ENCODE measurements at places on chromosomes 5 and 9.
A peak's percentile ranks its signal among the peaks of the same experiment; 100 is the strongest.

GRCh38 chr9:94498801-94499453 lies 56.0 kb upstream of the PCAT7 start:
- DNase-seq = no peak

- DNase-seq = no peak
Measured at GRCh38 chr5:175677571-175677970, 19.7 kb downstream of the HRH2 start.

- DNase-seq = no peak
Measured at GRCh38 chr5:56085193-56085592, 90.4 kb upstream of the IL6ST start.

GRCh38 chr9:125505988-125506438 lies 201.0 kb downstream of the MAPKAP1 start:
- DNase-seq = peak; percentile 15

DNA sequence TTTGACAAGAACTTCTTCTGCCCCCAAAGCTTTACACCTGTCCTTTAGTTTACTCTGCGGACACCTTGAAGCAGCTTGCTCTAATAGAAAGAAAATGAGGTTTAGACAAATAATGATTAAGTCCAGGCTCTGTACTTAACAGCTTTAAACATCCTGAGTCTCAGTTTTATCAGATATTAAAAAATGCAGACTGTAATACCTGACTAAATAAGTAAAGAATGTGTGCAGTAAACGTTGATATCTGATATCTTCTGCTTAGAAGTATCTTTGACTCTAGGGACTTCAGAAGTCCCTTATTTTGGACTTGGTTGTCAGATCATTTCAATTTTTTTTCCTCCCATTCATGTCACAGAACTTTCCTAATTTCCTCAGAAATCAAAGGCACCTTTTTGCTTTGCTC lies 1060.4 kb downstream of the CDH12 start:
- DNase-seq = no peak

DNA sequence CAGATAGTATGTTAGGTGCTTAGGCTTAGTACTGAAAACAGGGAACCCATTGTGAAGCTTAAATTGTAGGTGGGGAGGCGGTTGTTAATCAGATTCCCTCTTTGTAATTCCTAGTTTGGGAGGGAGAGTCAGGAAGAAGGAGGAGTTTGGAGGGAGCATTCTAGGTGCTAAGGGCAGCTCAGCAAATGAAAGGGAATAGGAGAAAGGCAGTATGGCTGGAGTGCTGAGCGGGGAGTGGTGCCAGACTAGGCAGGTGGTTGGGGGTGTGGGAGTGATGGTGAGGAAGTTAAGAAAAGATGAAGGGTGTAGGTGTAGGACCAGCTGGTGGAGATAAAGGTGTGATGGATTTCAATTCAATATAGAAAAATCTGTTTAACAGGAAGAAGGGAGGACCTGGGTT lies 11.1 kb upstream of the GARNL3 start:
- no peak for DNase-seq

- no peak for DNase-seq
Measured at GRCh38 chr9:134475011-134475790, 148.9 kb downstream of the RXRA start.

DNA sequence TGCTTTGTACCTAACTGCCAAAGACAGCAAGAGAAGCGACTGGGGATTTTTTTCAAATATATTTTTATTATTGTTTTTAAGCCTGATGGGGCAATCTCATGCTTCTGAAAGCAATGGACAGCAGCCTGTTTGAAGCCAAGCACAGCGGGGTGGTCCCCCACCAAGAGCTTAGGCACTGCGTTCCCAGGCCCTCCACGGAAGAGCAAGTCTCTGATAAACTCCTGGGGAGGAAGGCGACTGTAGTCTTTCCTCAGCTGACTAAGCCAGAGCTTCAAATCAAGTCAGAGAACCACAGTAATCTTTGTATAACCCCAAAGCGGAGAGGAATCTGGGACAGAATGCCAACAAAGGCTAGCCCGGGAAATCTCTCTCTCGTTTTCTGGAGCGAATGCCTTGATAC lies 54.4 kb downstream of the ARSB start:
- no peak for DNase-seq

GRCh38 chr9:86324901-86325300 lies 29.3 kb downstream of the TUT7 start:
- DNase-seq = no peak

DNA sequence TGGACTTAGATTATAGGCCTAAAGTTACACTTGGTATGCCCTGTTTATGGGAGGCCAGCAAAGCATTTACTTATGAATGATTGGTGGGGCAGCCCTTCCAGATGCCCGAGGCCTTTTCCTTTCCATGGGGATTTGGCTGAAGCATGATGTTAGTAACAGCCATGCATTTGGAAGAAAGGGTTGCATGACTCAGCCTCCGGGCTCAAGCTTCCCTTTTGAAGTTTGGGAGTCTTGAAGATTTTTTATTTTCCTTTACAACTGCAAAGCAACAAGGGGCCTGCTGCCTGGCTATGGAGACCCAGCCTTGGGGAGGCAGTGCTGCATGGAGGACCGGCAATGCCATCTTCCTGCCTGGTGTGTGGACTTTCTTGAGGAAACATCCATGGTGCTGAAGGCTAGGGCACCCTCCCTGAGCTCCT lies 244.7 kb downstream of the ICE1 start:
- no peak for DNase-seq

DNA sequence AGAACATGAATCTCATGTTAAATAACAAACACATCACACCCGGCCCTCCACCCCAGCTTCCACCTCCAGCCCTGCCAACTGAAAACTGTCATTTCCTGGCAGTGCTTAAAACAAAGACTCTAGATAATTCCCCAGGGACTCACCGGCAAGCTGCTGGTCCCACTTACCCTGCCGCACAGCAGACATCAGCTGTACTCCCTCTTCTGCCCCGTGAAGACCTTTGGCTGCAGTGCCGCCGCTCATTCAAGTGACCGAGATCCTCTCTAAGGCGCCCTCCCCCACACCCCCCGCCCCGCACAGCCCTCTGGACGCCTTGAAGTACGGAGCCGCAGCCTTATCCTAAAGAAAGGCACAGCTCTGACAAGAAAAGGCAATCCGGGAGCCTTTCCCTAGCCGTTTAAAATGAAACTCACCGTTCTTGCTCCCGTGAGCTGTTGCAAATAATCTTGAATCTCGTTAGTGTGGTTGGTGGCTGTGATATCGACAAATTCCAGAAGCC lies 434 bp downstream of the GLRX start:
- peak; percentile 51 for DNase-seq

- no peak for DNase-seq
Measured at GRCh38 chr9:120324996-120325642, 254.8 kb downstream of the CDK5RAP2 start.

DNA sequence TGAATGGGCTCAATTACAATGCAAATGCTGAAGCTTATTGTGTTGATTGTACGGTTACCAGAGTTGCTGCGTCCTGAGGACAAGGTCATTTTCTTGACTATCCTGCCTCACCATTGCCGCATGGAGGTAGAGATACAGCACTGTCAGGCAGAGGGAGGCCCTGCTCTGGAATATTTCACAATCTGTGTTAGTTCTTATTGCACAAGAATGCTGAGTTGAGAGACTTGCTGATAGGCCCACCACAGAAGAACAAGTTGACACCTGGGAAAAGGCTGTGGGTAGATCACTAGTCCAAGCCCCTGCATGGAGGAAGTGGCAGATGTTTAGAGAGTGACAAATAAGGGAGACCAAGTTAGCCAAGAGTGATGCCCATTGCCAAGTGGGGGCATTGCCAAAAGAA lies 344.5 kb upstream of the ITGA1 start:
- no peak for DNase-seq

DNA sequence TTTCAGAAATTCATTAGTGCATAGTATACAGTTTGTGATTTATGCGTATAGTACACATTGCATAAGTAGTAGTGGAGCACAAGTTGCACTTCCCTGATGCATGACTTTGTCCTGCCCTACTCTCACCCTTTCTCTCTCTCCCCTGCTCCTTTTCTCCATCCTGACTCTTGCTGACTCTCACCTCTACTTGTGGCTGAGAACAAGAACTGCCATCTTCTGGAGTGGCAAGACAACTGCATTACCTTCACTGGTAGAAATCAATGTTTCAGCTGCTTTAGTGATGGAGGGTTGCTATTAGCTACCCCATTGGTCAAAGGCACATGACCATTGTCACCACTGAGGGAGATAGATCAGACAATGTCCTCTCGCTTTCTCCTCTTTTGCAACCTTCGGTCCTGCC lies 26.9 kb downstream of the SPEF2 start:
- no peak for DNase-seq

GRCh38 chr5:9716838-9717281 lies 86.7 kb upstream of the TAS2R1 start:
- peak; percentile 11 for DNase-seq

GRCh38 chr5:135891791-135892190 lies 3.9 kb downstream of the IL9 start:
- DNase-seq = no peak

DNA sequence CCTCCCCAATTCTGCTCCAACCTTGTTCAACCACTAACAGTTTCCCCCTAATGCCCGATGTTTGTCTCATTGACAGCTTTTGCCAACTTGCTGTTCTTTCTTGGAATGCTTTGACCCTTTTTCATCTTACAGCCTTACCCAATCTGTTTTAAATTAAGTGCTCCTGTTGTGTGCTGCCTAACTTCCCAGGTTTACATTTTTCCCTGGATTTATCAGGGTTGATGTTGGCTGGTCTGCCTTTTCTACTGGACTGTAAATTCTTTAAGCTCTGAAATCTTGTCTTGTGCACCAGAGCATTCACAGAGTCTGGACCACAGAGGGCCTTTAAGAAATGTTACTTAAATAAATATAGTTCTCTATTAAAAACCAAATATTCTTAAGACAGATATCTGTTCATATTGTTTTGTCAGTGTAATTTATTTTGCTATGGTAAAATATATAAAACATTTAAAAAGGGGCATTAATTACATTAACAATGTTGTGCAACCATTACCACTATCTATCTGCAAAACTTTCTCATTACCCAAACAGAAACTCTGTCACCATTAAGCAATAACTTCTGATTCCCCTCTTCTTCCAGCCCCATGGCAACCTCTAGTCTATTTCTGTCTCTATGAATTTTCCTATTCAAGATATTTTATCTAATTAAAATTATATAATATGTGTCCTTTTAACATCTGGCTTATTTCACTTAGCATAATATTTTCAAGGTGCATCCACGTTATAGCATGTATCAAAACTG lies 73.0 kb downstream of the OSTF1 start:
- DNase-seq = no peak

- peak; percentile 82 for DNase-seq
Measured at GRCh38 chr9:35553670-35554543, 51.2 kb upstream of the TESK1 start.

GRCh38 chr5:125813221-125813974 lies 609.8 kb upstream of the GRAMD2B start:
- DNase-seq = peak; percentile 55

DNA sequence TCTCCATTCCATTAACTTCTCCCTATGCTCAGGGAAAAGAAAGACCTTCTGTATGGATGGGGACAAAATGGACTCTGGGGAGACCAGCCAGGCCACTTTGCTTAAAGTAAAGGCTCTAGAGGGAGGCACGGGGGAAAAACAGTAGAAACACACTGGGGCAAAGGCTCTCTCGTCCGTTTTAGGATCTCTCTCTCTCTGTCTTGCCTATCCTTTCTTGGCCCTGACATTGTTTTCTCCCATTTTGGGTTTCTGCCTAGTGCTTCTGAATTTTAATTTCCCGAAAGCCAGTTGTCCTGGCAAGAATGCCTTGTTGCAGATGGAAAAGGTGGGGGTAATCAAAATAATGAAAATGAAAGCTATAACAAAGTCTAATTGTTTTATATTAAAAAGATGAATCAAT lies 28.2 kb downstream of the NMUR2 start:
- DNase-seq = peak; percentile 45

DNA sequence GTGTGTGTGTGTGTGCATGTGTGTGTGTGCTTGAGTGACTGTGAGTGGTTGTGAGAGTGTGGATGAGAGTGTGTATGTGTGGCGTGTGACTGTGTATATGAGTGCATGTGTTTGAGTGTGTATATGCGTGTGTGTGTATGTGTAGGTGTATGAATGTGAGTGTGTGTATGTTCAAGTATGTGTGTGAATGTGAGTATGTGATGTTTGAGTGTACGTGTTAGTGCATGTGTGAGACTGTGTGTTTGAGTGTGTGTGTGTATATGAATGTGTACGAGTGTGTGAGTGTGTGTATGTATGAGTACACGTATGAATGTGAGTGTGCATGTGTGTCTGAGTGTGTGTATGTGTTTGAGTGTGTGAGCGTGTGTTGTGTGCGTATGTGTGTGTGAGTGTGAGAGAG lies 47.8 kb downstream of the KCNIP1 start:
- DNase-seq = no peak

DNA sequence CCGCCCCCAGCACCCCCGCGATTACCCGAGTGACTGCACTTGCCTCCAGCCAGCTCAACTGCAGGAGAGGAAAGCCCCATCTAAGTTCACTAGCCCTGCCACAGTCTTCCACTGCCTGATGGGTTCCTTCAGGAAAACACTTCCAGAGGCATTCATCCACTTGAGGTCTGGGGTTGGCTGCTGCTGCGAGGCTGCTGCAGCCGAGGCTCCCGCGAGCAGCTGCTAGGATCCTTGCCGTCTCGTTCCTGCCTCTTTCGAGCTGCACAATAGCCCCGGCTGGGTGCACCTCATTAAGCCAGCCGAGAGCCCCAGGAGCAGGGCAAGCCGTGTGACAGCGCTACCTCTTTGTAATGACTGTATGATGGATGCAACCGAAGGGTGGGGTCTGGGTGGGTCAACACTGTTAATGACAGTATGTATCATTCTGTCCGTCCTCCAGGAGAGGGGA lies 24.2 kb upstream of the ELAVL2 start:
- DNase-seq = no peak

DNA sequence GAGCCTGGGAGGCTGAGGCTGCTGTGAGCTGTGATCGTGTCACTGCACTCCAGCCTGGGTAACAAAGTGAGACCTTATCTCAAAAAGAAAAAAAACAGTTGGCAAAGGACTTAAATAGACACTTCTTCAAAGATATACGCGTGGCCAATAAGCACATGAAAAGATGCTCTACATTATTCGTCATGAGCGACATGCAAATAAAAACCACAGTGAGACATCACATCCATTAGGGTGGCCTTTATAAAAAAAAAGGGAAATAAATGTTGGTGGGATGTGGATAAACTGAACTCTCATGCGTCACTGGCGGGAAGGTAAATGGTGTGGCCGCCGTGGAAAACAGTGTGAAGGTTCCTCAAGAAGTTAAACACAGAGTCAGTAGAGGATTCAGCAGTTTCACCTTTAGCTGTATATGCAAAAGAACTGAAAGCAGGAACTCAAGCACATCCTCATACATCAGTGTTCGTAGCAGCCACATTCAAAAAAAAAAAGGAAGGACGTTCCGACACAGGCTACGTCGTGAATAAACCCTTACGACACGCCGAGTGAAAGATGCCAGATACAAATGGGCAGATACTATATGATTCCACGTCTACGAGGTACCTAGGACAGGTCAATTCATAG lies 24.5 kb upstream of the NRARP start:
- no peak for DNase-seq

GRCh38 chr5:89417515-89417914 lies 534.5 kb upstream of the MEF2C start:
- DNase-seq = no peak

- DNase-seq = no peak
Measured at GRCh38 chr9:106643211-106643930, 219.6 kb upstream of the ZNF462 start.

Data from globus pallidus (tissue), 1 donor.